ENCODE measurements at places on chromosomes 2 and 18.

DNA sequence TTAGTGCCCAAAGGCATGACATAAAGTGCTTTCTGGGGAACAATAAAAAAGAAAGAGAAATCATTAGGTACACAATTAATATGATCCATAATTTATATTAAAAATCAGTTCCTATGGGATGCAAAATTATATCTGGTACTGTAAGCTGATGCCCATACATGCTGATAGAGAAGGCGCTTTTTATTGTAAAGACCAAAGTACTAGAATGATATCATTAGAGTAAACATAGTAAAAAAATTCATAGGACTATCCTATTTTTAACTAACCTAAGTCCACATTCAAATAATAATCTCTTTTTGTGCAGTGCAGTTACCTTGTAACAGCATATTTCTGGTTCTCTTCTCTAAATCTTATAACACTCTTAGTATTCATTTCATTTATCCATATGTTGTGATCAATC is 252.2 kb downstream of the ASXL3 start:
- no peak for DNase-seq

GRCh38 chr2:142915502-142915901 is 38.0 kb downstream of the KYNU start:
- DNase-seq, result no peak

- peak; percentile 68 for DNase-seq
Observed at GRCh38 chr2:218806346-218806978, 24.5 kb downstream of the CYP27A1 start.

DNA sequence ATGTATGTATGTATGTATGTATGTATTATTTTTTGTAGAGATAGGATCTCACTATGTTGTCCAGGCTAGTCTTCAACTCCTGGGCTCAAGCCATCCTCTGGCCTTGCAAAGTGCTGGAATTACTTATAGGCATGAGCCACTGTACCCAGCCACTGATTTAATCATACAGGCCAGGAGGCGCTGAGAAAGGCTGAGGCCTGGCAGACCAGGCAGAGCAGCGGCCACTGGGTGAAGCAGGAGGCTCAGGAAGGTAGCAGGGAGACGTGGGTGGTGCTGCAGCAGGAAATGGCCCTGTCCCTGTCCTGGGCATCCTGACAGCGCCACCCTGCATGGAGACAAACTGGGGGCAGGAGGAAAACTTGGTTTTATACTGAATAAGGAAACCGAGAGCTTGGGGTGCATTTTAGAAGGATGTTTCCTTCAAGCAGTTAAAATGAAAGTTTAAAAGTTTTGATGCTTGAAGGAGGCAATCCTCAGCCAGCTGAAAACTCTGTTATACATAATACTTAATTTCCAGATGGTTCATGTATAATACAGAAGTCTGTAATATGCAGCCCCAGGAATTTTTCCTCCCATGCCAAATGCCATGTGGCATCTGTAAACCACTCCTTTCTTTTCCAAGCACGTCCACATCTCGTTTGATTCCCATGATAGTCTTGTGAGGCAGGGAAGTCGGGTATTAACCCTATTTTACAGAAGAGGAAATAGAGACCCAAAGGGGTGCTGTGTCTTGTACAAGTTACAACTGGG is 182.4 kb downstream of the CELF4 start:
- peak; percentile 49 for DNase-seq

- DNase-seq, result peak; percentile 90
Observed at GRCh38 chr2:235639428-235639773, 145.6 kb downstream of the AGAP1 start.

- no peak for DNase-seq
Observed at GRCh38 chr2:207766041-207766551, 3.6 kb downstream of the FZD5 start.

DNA sequence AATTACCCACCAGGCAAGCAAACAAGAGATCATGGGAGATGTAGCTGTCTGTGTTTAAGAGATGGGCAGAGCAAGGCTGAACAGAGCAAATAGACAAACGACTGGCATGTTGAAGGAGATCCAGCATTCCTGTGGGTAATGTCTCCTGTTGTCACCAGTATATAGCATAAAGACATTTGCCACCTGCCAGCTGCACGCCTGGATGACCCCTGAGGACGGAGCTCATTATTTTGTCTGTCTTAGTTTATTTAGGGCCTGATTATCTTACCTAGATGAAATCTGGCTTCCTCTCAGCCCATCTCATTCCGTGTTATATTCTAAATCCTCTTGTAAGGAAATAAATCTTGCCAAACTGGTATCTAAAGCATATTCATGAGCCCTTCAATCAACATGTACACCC is 510.3 kb upstream of the LINC00305 start:
- DNase-seq, result no peak

DNA sequence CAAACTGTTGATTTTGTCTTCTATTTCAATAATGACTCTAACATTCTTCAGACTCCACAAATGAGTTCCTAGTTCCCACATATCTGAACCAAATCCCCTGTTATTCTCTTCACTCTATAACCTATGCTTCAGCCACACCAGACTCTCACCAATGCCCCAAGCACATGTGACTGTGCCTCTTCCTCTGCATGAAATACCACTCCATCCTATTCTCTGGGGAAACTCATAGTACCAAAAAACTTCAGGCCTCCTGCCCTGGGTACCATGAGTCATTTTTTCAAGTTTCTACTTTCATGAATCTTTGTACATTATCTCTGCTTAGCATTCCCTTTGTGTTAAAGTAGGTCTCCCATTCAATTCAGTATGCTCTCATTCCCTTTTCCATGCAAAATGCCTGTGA is 353.2 kb downstream of the ZEB2 start:
- DNase-seq, result no peak

DNA sequence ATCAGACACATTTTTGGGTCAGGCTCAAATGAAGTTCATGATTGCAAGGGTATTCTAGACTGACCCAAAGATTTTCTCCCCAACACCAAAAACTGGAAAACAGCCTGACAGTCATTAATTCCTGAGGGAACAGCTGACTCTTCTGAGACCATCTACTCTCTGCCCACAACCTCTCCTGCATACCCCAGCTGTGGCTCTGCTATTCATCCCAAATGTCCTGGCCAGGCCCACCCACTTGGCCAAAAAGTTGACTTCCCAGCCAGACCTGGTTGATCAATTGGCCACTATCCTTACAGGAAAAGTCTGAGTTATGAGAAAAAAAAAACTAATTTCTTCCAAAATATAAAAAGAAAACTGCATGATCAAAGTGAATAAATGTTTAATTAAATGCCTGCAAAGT is 103.8 kb upstream of the ST3GAL5 start:
- DNase-seq, result no peak

GRCh38 chr2:52341732-52342131 is 1309.8 kb upstream of the NRXN1 start:
- DNase-seq, result no peak

- DNase-seq, result no peak
Observed at GRCh38 chr2:11925295-11926066, 179.0 kb downstream of the LPIN1 start.

GRCh38 chr2:117396161-117396560 is 418.3 kb upstream of the DDX18 start:
- no peak for DNase-seq

DNA sequence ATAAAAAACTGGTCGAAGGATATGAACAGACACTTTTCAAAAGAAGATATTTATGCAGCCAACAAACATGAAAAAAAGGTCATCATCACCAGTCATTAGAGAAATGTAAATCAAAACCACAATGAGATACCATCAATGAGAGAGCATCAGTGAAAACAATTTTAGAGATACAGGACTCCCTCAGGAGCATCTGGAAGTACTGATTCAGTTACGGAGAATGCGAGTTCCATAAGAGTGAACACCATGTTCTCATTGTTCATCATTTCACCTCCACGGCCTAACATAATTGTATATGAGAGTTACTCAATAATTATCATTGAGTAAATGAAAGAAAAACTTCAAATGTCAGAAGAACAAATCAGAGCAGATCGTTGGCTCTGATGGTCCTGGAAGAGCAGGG is 140.9 kb upstream of the TANK start:
- no peak for DNase-seq

DNA sequence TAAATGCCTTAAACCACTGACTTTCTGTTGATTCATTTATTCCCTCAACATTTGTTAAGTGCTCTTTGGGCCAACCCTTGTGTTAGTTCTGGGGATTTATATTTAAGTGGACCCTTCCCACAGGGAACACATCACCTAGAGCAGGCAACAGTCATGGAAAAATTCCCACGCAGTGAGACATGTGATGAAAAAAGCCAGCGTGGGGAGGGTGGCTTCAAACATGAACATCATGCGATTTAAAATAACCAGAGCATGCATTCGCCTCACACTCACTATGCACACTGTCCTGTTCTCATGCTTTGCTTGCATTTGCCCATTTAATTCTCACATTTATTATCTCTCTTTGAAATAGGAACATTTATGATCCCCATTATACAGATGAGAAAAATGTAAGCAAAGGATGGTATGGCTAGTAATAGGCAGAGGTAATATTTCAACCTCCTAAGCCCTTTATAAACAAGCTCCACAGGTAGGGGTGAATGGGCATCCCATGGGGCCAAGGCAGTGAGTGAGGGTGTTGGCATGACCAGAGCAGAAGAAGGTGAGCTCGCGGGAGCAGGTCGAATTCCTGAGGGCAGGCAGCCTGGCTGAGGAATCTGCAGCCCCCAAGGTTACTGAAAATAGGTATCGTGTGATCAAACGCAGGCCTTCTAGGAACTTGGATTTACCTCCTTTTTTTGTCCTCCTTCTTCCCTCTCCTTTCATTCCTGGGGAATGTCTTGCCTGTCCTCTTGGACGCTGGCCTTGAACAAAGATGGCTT is 297.8 kb downstream of the MYCN start:
- DNase-seq, result no peak

- no peak for DNase-seq
Observed at GRCh38 chr2:88159481-88159880, 10.7 kb upstream of the THNSL2 start.

DNA sequence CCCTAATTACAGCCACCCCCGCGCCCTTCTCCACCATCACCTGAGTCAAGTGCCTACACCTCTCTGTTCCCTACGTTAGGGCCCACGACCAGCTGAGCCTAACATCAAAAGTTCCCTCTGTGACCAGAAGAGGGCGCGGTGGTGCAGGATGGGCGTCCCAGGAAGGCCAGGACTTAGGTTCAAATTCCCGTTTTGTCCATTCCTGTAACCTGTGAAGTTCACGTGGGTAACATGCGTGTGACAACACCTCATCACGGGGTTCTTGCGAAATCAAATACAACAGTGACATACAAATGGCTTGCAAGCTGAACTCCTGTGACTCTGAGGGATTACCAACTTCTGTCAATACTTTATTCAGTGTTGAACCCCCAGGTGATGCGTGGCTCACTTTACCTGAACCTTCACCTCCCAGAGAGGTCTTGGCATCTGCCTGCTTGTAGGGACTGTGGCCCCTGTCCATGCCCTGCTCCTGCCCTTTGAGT is 207.9 kb downstream of the ARL4C start:
- DNase-seq, result peak; percentile 52

DNA sequence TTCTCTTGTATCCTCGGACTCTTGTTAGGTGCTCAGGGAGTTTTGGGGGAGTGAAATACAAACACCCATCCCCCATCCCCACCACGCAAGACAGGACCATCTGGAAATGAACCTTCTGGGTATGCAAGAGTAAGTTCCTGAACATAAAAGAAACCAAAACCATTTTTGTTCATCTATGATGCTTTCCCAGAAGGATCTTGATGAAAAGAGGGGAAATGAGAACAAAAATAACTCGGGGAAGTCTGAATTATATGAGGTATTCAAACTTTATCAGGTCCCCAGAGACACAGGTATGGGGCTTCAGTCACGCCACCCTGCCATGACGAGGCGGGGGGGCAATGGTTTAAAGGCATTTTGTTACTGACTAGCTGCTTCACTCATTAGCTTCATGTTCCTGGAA is 68.6 kb upstream of the DNMT3A start:
- DNase-seq, result no peak

DNA sequence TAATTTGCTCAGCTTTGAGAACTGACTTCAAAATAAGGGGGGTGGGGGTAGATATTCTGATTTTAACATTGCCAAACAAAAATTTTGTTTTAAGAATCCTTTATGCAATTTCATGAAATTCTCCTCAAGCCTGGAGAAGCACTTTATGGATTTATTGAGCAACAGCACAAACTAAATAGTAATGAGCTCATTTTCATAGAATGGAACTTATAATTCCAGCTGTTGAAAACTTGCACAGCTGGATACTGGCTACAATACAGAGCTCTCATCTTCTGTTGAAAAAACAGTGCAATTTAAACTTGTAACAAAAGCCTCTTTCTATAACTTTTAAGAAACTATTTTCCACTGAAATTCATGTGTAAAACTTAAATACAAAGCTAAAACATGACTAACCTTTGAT is 137.6 kb upstream of the FN1 start:
- DNase-seq, result no peak

DNA sequence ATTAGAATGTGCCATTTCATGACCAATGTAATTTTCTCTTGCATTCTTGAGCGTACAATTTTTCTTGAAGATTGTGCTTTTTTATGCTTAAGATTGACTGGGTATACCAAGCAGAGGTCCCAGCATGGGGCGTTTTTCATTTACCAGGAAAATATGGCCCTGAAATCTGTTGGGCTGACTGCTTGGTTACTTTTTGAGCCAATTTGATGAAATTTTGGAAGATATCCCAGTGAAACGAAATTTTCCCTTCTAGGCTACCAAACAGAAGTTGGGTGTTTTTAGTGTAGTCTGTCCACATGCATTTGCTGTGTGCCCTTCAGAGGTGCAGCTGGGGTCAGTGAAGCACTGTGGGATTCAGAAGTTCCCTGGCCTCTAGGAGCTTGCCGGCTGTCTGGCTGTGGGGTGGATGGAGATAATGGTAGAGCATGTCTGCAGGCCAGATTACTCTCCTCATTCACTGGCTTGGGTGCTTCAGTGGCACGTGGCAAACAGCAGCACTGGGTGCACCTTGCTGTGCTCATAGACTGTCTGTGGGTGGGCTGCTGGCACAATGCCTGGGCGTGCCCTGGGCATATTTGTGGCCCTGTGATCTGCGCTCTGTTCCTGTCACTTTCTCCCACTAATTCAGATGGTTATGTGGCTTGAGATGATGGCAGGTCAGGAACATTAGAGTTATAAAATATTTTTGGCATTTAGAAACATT is 73.3 kb downstream of the LDLRAD4 start:
- no peak for DNase-seq
